ENCODE measurements at places on chromosomes 12 and 14. TPM values are rescaled to one million over a fixed set of nuclear protein-coding genes. Genes with fewer than 3 reads are reported as not detected.

DNA sequence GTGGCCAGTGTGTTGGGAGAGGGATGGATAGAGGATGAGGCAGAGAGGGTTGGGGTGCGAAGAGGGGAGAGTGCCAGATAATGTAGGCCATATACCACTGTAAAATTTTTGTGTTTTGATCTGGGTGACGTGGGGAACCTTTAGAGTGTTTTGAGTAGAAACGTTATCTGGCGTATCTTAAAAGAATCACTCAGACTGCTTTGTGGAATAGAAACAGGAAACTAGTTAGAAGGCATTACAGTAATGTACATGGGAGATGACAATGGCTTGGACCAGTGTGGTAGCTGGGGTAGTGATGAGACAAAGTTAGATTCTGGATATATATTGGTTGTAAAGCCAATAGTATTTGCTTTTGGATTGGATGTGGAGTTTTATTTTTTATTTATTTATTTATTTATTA, 20.6 kb downstream of the ATF1 start:
- no peak for DNase-seq

DNA sequence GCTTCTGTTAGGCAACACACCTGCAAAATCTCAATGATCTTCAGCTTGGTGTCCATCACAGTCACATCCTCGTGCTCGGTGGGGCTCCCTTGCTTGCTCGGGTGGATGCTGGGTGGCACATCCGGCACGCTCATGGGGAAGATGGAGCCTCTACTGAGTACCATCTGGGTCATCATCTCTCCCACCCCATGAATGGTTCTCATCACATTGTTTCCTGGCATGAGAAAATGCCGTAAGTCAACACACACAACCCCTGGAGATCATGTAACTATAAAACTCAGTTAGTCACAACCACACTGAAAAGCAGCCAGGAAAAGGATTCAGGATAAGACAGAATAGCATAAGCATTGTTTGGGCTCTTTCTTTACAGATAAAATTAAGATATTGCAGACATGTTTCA, 201.1 kb downstream of the ITPR2 start:
- no peak for DNase-seq

DNA sequence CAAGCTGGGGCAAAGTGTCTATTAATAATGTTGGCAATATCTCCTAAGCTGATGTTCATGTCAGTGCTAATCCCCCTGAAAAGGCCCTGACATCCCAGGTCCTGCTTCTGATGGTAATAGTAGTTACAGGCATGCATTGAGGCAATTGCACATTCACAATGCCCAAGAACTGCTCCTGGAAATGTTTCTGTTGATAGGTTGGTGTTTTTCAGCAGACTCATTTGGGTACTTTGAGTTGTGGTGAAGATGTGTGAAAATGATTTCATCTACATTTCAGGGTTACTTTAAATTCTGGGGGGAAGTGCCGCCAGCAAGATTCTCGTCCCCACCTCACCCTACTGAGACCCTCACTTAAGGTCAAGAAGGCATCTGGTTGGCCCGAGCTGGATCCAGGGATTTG, 92.9 kb downstream of the BBS10 start:
- DNase-seq, result no peak

- DNase-seq, result no peak
Measured at GRCh38 chr12:1534748-1535147, 59.6 kb downstream of the FBXL14 start.

GRCh38 chr14:95685978-95686922, at the start of gene TCL1B:
TCL1B (plus strand) TSS chr14:95686426; CDS start chr14:95686468, 42 bp downstream.
- no peak for DNase-seq

DNA sequence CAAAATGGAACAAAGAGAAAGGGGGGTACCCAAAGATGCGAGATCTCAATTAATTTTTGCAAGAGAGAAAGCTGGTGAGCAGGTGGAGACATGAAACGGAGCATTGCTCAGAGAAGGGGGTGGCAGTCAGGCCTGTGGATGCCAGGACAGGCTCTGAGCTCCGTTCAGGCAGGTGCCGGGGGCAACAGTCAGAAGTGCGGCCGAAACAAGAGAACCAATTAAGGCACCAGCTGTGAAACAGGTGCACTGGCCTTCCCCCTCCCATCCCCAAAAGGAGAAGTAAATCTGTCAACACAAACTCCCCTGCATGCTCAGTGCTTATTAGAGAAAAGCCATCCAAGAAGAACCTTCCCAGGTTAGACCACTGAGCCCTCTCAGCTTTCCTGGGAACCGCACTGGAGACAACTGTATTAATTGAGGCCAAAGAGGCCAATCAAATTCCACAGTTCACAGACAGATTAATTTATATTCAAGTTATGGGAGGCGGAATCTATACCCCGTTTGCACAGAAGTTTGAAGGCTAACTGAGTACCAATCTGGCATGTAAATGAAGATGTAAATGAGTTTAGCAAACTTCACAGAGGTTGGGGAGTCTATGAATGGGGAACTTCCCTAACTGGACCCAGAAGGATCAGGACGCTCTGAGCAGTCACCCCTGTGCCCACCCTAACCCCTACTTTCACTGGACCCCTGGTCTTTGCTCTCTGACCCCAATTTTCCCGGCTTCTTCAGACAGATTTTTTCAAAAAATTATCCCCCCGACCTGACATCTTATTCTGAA, 20.9 kb downstream of the OAS2 start:
- DNase-seq, result no peak

GRCh38 chr14:21106176-21106497, 5.3 kb downstream of the TMEM253 start:
- DNase-seq, result no peak

DNA sequence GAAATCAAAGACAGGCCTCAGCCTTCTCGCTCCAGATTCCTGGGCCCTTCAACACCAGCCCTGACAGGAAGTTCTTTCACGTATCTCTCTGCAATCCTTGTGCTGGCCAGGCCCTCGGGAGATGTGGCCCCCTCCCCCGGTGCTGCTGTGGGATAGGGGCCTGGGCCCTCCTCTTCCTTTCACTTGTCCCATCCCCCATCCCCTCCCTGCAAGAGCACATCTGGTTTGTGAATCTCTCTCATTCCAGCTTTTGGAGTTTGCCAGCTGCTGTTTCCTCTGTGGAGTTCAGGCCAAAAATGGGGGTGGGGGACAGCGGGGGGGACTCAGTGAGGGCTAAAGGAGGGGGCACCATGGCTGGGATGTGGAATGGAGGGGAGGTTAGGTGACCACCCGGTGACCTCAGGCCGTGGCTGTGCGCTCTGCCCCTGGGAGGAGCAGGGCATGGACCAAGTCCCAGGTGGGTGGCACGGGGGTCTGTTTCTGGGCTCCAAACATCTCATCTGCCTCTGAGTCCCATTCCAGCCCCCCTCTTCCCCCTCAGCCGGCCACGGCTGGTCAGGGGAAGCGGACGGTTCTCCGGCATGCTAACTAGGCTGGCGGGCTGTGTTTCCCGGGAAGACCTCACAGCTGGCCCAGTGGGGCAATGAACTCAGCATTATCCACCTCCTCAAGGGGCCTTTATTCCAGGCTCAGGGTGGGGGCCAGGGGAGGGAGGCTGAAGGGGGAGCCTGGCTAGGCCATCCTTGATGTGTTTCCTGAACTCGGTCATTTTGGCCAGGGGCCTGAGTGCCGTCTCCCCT, 7.4 kb downstream of the LRP1 start:
- no peak for DNase-seq

Gene DIABLO
- total RNA-seq, result 47.1 TPM

DNA sequence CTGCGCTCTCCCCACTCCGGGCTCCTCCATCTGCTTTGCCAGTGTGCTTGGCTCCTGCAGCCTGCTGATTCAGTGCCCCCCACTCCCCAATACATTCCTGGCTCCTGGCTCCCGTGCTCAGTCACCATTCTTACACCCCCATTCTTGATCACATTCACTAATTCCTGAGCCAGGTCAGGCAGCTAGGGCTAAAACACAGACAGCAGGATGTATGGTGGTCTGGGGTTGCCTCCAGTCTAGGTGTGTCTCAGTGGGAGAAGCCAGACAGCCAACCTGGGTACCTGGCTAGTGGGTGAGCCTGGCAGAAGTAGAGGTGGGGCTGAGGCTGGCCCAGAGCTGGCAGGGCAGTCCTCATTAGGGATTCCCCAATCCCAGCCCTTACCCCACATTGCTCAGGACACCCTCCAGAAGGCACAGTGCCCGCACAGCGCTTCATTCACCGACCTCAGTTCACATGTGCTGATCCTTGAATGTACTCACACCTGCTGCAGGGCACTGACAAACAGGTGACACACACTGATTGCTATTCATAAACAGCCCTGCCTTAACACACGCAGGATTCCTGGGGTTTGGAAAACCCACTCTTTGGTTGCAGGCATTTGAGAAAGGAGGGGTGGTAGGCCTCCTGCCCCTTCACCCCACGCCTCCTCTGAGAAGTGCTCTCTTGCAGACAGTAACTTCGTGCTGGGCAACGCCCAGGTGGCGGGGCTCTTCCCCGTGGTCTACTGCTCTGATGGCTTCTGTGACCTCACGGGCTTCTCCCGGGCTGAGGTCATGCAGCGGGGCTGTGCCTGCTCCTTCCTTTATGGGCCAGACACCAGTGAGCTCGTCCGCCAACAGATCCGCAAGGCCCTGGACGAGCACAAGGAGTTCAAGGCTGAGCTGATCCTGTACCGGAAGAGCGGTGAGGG, 1.7 kb downstream of the KCNH3 start:
- DNase-seq, result no peak

Measured in activated CD8-positive, alpha-beta T cell treated with anti-CD3 and anti-CD28 coated beads, Interleukin-2, amount 10 ng/mL, durations not matched to agents 7 days and 5 days (primary cell).